ENCODE measurements at places on chromosomes 12 and 14.

DNA sequence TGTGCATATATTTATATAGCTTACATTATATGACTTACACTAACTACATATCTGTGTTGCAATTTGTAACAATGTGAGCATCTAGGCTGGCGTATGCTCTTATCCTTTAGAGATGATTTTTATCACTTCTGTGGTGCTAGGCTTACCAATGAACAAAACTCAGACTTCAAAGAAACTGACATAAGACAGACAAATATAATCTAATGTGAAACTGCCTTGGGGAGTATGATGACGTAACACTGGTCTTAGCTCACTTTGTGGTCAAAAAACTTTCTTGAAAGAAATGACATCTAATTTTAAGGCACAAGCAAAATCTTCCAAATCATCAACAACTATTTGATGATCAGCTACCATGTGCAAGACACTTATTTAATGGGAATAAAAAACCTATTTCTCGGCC lies 50.0 kb downstream of the SOX5 start:
- no peak for DNase-seq

GRCh38 chr14:106069804-106070625 lies 543.6 kb downstream of the TMEM121 start:
- no peak for DNase-seq

GRCh38 chr14:72472845-72473244 lies 421.1 kb downstream of the DPF3 start:
- no peak for DNase-seq

DNA sequence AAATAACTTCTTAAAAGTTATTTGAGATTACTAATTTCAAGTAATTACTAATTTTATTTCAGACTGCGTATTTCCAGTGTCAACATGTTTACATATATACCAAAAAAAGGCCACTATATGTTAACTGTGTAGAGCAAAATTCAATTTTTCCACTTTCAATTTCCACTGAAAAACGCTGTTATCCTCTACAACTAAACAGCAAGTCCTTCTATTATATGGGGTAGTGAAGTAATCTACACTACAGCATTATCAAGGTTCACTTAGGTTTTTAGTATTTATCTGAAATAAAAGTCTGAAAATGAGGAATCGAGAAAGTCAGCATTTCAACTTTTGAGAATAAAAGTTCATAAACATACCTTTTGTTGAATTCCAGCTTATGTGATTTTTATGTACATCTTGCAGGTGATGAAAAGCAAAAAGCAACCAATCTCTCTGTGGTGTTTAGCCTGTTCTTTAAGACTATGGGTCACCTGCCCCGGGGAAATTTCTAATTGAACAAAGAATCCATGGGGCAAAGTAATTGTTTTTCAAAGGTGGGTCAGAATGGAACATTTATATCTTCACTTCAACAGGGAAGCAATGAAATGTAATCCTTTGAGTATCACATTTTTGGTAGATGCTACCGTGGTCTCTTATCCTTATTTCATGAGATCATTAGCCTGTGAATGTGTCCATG lies 3.3 kb downstream of the BTG1 start:
- DNase-seq, result no peak

DNA sequence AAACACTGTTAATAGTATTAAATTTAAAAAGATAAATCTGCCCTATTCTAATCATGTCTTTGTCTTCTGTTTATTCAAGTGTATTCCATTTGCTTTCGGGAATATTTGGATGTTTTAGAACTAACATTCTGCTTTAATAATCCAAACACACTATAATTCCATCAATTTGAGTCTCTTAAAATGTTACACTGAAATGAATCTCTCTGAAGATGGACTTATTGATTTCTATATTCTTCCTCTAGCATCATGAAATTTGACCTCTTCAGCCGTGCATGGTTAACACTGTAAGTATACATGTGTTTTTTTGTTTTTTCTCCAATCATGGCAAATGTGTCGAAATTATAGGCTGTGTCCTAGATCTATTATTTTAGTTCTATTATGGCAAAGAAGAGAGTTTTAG lies 339.2 kb downstream of the ACSS3 start:
- no peak for DNase-seq

DNA sequence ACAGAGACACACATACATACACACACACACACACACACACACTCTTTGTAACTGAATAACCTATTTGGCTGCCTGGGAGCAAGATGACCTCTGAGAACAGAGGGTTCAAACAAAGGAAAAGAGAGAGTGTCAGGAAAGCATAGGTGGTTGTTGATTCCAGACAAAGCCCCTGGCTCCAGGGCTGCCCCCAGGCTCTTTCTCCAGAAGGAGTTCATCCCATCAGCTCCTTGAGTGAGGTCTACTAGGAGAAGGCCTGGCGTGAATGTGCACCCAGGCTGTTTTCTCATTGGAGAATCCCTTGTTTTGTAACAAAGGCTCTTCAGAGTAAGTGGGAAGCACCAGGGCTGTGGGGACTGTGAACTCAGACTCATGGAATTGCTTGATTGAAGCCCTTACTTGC lies 151.9 kb downstream of the EMP1 start:
- DNase-seq, result no peak

DNA sequence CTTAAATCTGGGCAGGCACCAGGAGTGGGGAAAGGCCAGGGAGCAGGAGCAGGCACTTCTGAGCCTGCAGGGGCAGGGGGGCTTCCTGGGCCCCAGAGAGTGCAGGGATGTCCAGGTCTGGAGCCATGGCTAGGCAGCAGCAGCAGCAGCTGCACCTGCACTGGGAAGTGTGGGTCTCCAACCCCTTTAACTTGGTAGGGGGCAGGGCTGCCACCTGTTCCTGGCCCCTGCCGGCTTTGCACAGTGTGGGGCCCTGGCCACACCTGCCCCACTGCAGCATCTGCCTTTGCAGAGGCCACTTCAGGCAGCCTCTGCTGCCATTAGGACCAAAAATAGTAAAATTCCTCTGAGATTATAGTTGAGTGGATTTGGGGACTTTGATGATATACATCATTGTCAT lies 138.5 kb downstream of the SLC16A7 start:
- DNase-seq, result no peak

DNA sequence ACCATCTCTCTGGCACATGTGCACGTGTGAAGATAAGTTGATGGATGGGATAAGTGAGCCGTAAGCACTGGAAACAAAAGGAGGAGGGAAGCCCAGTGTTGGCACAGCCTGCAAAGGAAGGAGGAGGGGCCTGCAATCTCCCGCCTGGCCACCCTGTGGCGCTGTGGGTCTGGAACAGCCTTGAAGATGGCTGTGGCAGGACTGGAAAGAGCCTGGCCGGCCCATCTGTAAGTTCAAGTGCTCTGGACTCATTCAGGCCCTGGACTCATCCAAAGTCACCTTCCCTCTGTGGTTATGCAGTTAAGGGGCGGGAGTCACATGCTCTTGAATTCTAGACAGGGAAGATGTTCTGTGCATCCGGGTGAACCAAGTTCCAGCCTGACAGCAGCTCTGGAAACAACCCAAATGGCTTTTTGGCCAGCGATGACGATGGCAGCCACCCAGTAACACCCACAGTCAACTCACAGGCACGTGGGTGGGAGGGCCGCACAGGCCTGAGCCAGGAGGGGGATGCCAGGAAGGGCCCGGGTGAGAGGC lies 50.4 kb downstream of the CHGA start:
- no peak for DNase-seq

GRCh38 chr12:6198051-6198450 lies 2.1 kb upstream of the CD9 start:
- DNase-seq, result no peak

GRCh38 chr12:93943780-93944179 lies 204.6 kb upstream of the PLXNC1 start:
- no peak for DNase-seq
